ENCODE measurements at places on chromosomes 5 and 9.
A peak's percentile ranks its signal among the peaks of the same experiment; 100 is the strongest.

DNA sequence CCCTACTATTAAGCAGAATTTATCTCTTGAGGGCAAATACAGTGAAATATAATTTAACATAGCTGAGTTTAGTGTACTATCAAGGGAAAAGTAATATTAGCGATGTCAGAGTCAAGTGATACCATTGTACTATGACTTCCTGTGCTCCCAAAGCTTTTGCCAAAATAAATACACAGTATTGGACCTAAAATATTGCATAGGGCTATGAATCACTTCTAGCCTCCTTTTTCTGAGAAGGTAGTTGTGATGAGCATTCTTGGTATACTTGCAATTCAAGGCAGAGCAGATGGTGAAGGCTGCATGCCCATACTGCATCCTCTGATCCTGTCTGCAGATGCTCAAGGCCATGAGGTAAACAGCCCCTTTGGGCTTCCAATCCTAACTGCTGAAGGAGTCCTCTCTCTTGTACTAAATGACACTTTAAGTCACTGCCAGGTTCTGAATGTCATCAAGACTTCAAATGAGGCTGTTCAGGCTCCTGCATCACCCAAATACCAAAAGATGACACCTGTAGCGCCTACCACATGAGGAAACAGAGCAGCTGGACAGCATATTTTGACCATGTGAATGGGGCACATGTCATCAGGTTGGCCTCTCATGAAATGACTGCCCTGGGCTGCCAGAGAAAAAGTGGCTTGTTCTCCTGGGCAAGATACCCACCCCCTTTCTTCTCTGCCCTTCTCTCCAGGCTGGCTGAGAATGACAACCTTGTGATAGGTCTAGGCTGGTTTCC, 29.7 kb upstream of the PPP2CA start:
- no peak for DNase-seq

DNA sequence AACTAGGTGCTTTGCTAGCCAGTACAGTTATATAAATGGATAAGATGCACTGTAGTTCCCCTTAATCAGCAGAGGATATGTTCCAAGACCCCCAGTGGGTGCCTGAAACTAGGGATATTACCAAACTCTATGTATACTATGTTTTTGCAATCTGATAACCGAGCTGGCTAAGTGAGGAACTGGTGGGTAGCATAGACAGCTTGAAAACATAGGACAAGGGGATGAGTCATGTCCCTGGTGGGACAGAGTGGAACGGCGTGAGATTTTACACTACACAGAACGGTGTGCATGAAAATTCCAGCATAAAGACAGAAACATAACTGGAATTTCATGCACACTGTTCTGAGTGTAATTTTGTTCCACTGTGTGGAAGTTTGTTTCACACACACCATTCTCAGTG, 86.9 kb downstream of the BASP1 start:
- DNase-seq, result no peak

DNA sequence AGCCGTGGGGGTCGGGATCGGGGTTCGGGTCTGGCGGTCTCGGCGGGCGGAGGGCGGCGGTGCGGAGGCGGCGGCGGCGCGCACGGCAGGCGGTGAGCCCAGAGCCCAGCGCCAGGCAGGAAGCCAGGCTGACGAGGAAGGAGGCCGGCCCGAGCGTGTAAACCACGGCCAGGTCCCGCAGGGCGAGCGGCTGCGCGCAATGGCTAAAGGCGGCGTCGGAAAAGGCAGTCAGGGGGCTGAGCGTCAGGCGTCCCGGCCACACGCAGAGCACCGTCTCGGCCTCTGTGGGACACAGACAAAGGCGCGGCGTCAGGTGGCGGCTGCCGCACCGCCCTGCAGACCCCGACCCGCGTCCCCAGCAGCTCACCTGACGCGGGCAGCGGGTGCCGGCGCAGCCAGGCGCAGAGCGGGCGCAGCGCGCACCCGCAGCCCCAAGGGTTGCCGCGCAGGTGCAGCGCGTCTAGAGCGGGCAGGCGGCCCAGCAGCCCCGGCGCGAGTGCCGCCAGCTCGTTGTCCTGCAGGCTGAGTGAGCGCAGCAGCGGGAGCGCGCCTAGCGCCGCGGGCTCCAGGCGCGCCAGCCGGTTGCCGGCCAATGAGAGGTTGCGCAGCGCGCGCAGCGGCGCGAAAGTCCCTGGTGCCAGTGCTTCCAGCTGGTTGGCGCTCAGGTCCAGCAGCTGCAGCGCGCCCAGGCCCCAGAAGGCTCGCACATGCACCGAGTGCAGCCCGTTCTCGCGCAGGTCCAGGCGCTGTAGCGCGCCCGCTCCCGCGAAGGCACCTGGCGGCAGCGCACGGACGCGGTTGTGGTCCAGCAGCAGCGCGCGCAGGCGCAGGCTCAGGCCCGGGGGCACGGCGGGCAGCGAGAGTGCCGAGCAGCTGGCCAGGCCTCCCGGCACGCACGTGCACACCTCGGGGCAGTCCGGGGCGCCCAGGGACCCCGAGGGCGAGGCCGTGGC, 671 bp downstream of the LRRC26 start:
- no peak for DNase-seq

DNA sequence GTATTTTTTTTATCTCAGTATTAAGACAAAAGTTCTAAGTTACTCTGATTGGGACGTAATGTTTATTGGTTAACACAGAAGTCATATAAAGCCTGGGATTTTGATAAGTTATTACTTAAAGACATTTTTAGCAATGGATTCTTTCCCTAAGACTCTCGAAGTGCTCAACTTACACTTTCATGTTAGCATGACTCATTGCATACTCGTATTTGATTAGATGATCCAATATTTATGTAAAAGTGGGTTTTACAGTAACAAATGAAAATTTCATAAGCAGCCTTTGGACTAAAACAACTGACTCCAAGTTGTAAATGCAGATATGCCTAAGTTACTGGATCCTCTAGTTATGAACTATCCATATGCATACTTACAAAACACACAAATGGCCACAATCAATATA, 567.7 kb upstream of the NUDT12 start:
- DNase-seq, result no peak

- DNase-seq, result peak; percentile 19
Observed at GRCh38 chr9:75088646-75089372, 495 bp downstream of the OSTF1 start.

- no peak for DNase-seq
Observed at GRCh38 chr5:170266570-170267381, 30.8 kb downstream of the LCP2 start.

DNA sequence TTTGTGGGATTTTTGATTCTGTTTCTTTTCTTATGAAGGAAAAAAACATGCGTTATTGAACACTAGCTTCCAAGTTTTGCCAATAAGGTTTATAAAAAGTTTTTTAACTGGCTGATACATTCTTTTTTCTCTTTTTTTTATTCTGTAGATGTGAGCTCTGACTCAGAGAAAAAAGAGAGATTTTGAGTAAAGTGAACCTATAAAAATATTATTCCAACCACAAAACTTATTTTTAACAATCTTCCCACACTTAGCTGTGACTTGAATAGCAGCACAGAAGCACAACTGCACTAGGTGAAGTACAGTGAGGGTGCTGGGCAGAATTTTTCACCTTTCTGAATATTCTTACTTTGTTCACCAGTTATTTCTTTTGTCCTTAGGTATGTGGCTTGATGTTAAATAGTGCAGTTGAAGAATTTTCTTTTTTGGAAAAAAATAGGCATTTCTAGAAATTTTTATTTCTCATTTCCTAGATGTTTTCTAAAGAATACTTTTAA, 41.6 kb downstream of the CHSY3 start:
- DNase-seq, result no peak

GRCh38 chr9:22216730-22217172, 207.6 kb upstream of the CDKN2B start:
- no peak for DNase-seq

GRCh38 chr5:150548123-150548522, 40.2 kb downstream of the NDST1 start:
- DNase-seq, result no peak

DNA sequence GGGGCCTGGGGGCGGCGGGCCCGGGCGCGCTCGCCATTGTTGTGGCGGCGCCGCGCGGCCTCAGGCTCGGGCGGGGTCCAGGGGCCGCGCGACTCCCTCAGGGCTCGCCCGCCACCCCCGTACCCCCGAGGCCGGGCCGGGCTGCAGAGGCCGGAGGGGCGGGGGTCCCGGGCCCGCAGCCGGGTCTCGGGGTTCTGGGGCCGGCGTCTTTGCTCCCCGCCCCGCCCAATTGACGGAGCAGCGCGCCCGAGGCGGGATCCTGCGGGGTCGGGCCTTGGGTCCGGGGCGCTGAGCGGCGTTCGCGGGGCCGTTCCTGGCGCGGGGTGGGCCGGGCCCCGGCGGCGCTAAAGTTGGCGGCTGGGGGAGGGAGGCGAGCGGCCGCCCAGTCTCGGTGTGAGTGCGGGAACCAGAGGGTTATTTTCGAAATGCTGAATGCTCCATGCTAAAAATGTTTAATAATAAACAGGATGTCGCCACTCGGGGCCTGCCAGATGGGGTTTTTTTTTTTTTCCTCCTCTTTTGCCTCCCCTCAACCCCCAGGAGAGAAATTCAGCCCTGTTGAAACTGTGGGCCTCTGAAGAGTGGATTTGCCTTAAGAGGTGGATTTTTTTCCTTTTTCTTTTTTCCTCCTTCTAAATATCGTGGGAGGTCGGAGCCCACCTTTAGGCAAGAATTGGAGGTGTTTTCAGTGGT, 724 bp downstream of the PRRC2B start:
- DNase-seq, result no peak

GRCh38 chr5:150195736-150196485, 6.0 kb downstream of the SLC6A7 start:
- DNase-seq, result no peak

GRCh38 chr5:6246820-6247437, 131.4 kb downstream of the MED10 start:
- no peak for DNase-seq

Data from cortex of kidney (tissue), 1 donor.